ENCODE measurements at places on chromosomes 3 and 15.
A peak's percentile ranks its signal among the peaks of the same experiment; 100 is the strongest.

- DNase-seq, result no peak
Measured at GRCh38 chr3:184597829-184598573, 36.4 kb downstream of the EPHB3 start.

DNA sequence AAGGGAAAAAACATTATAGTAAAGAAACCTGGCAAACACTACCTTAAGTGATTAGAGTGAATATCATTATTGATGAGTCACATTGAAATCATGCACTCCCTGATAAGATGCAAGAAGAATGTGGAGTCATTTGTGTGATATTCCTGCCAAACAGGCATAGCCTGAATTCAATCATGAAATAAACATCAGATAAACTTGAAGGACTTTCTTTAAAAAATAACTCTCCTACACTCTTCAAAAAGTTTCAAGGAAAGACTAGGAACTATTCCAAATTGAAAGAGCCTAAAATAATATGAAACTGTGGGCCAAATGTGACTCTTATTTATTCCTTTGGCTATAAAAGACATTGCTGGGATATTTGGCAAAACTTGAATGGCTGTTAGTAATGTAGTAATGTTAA, 625.7 kb upstream of the LMCD1 start:
- no peak for DNase-seq

- no peak for DNase-seq
Measured at GRCh38 chr3:117488983-117489382, 779.4 kb downstream of the TUSC7 start.

- peak; percentile 20 for DNase-seq
Measured at GRCh38 chr15:98713585-98714001, 65.3 kb downstream of the IGF1R start.

- no peak for DNase-seq
Measured at GRCh38 chr15:62426387-62426956, 261.4 kb upstream of the C2CD4B start.

GRCh38 chr3:136617198-136617597, 135.0 kb downstream of the STAG1 start:
- DNase-seq, result no peak

- DNase-seq, result no peak
Measured at GRCh38 chr3:56042326-56042951, 425.8 kb downstream of the ERC2 start.

DNA sequence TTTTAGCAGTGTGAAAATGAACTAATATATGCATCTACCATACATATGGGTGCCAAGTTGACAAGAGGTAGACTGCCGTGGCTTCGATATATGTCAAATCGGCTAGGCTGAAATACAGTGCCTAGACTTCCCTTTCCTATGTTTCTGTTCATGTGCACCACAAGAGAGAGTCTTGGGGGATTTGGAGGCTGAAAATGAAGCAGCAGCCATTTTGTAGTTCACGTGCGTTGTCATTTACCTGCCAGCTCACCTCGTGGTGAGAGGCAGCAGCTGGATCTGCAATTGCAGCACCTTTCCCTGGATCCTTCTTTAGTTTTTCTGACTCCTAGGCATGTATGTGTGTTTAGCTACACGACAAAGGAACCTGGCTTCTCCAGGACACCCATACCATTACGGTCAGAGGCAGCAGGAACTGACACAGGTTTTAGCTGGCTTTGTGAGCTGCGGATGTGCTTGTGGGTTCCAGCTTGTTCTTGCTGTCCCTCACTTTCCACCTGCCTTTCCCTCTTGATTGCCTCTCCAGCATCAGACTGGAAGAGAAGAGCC, 40.5 kb upstream of the SIAH2 start:
- DNase-seq, result no peak

DNA sequence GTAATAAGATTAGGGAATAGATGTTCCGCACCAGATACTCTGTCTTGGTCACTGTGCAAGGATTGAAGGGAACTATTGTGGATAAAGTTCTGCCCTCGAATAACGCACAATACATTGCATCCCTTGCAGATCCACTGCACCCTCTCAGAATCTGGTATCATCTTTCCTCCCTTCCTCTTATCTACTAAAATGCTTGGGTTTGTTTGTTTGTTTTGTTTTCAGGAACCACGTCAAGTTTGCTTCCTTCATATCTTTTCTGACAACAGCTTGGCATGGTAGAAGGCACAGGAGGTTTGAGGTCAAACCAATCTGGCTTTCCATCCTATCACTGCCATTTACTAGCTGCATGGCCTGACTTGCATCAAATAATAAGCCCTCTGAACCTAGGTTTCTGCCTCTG, 2.0 kb upstream of the FSTL1 start:
- DNase-seq, result no peak

DNA sequence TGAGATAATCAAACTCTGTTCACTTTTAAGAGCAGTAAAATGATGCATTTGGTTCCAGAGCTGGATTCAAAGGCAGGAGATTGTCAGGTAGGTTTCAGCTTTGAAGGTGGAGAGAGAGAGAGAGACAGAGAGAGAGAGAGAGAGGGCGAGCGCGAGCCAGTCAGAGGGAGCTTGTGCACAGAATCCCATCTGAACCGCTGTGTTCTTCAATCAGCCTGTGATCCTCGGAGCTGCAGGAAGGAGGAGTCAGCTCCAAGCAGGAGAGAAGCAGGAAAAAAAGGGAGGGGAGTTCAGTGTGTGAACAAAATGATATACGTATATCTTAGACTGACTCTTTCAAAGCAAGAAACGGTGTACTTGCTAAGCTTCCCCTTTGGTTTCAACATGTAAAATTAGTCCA, at the start of gene GPR149:
TSS of gene GPR149 (minus strand) at position 177 of the 400 bp plus-strand sequence. CDS start 575 bp downstream, outside the sequence.
- no peak for DNase-seq

DNA sequence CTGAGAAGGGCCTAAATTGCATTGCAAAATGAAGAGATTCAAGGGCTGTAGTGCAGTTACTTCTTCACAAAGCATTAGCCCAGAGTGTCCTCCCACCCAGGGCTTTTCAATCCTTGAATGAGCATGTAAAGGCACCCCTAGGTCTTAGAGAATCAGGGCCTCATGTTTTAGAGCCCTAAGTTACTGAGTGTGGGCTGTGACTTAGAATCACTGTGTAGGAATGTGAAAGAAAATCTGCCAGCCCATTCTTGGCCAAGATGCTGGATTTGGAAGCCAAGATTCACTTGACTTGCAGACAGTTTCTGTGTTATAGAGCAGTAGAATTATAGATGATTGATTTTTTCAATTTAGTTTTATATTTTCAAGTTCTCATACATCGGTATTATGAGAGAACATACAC, 153.2 kb downstream of the MYRIP start:
- DNase-seq, result no peak

DNA sequence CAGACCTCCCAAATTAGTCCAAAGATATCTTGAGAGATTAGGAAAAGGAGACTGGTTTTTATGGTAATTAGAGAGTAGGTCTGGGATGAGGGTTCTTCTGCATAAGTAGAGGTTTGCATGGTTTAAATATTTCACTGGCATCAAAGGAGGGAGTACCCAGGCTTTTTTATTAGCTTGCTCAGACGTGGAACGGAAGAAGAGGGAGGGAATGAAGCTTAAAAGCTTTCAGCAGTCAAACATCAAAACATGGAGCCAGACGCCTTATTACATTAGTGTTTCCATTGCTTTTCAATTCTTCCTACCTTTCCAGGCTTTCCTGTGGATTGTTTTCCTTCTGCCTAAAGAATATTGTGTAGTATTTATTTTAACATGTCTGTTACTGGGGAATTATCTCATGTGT, 342.1 kb upstream of the SOX2 start:
- no peak for DNase-seq
